ENCODE measurements at places on chromosomes 7 and 10.

- DNase-seq = no peak
These were observed 29.7 kb downstream of the UNC5B start for GRCh38 chr10:71241830-71242621.

- DNase-seq = no peak
These were observed 1.2 kb upstream of the AHR start for GRCh38 chr7:17297243-17297642.

GRCh38 chr10:80104066-80104926, 25.8 kb downstream of the TMEM254 start:
- DNase-seq = peak; percentile 2

DNA sequence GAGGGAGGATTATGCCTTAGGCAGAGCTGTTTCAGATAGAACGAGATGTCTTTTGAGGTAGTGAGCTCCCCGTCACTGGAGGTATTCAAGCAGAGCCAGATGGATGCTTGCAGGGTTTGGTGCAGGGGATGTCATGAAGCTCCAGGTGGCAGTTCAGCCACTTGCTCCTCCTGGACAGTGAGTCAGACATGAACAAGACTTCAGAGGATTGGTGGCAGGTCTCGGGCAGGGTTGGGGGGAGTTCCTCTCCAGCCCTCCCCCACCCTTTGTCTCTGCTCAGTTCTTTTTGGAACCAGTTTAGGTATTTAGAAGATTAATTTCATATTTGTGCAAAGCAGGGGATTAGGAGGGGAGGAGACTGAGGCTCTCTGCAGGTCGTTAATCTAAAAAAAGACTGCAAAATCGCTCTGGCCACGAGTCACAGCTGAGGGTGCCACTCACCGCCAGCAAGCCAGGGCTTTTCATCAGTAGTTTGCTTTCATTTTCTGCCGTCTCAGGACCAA, 21.5 kb upstream of the MYL10 start:
- no peak for DNase-seq

DNA sequence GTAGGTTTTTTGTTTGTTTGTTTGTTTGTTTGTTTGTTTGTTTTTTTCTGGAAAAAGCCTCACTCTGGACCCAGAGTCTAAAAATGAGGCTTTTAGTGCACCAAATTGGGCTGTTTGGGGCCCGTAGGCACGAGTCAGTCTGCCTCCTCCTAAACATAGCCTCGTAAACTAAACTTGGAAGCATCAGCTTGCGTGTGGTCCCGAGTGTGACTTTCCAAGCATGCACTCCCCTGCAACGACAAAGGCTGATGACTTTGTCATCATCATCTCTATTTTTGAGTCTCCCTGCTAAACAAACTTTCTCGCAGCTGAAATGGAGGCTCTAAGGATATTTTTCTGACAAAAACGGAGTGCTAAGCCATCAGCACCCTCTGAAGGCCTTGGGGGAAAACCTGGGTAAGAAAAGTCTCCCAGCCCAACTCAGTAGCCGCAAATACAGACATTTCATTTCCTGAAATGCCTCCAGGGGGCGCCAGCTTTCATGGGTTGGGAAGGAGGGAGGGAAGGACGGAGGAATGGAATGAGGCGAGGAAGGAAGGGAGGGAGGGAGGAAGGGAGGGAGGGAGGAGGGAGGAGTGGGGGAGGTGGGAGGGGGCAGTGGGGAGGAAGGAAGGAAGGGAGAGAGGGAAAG, 245.9 kb downstream of the KCNMA1 start:
- no peak for DNase-seq

DNA sequence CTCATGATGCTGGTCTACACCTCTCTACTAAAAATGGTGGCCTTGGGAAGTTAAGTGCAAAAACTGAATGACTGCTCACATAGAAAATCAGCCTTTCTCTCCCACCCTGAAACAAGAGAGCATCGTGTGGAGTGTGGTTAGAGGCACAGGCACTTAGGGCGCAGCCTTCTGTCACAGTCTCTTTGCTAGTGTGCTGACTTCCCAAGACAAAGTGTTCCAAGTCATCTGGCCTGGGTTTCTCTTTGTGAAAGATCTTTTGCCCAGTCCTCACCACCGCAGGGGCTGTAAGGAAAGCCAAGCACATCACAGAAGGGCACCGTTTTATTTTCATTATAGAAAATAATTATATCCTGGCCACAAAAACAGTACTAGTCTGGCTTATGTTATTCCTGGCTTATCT, 12.5 kb downstream of the STN1 start:
- no peak for DNase-seq
